ENCODE measurements at places on chromosomes 5 and 9.

DNA sequence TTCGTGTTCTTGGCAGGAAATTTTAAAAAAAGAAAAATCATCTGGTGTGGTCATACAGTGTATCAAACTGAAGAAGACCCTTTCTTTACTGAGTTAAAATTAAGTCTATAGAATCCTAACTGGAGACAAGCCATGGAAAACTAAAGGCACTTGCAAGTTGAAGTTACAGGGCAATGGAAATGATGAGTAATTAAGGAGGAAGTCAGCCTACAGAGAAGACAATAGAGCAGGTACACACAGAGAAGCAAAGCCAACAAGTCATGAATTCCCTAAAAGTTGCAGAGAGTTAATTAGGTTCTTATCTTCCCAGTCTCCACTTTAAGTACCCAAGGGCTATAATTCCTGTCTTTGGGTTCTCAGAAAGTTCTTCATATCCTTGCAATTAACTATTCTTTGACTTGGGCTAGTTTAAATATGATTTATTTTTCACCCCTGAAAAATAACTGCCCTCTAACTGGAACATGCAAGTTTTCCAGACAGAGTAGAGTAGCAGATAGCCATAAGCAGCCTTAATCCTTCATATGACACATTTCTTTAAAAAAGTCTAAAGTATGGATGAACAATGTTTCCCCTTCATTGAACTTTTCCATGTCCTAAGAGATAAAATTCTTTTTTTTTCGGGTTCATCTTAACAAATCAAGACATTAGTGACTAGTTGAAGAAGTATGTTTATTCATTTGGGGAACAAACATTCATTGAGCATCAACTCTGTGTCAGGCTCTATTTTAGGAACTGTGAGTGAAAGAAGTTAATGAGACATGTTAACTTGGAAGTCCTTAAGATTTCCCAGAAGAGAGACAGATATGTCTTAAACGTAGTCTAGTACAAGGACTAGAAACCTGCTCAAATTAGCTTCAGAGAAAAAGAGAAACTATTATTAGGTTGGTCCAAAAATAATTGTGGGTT is 5.2 kb upstream of the ITGA2 start:
- DNase-seq: no peak

DNA sequence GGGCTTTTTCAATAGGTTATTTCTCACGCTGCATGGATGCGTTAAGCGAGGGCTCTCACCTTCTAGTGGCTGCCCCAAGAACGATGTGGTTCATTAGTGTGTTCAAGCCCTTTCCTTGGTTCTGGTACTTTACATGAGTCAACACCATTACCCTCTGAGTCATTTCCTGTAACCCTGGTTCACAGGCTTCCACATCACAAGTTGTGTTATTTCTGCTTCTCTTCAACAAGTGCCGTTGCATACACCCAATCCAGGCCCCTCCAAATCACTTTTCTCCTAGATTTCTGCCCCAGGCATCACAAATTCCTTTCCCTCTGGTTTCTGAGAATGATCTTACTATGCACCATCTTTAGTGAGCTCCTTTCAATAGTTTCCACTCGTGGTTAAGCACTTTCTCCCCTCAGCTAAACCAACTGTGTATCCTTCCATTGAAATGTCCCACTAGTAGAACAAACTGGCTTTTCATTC is 69.5 kb upstream of the RAD23B start:
- DNase-seq: peak; percentile 43

GRCh38 chr5:93599399-93600120 is 16.5 kb downstream of the NR2F1 start:
- DNase-seq: no peak

- DNase-seq: no peak
These were observed 43.1 kb upstream of the IGFBPL1 start for GRCh38 chr9:38467404-38467803.

GRCh38 chr5:44568519-44568918 is 179.3 kb upstream of the FGF10 start:
- no peak for DNase-seq

DNA sequence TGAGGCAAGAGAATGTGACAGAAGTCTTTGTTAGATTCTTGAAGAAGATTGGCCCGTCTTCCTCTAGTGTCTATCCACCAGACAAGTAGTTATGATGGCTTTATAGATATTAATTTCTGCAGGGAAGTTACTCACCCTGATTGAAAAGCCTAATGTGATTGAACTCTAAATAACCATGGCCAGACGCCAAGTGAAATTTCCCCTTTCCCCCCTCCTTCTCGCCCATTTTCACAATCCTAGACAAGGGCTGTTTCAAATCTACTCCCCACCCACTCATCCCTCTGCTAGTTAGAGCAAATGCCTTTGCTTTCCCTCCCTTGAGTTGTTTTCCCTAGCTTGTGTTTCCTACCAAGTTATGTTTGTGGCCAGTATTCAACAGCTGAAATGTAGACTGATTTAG is 182.5 kb downstream of the TMEM167A start:
- DNase-seq: no peak

DNA sequence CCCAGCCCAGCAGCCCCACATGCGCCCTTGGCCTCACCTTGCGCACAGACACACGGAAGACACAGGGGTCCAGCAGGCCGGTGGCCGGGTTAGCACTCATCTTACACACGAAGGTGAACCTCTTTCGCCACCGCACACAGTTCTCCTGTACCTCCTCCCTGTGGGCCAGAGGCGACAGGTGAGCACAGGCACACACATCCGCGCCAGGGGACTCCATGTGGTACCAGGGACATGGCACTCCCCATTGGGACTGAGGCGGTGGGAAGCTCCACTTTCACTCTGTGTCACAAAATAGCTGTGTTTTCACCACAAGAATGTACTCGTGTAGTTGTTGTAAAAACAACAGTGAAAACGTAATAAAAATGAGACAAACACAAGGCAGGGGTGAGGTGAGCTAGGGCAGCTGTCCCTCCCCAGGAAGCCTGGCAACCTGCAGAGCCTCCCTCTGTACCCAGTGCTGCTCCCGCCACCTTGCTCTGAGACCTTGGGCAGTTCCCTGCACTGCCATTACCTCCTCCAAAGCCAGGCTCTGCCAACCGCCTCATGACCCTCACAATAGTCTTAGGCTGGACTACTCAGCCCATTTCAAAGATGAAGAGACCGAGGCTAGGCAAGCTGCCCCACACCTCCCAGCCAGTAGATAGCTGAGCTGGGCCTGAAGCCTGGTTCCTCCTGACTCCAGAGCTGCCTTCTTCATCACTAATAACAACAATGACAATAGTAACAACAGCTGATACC is 16.3 kb upstream of the DPM2 start:
- no peak for DNase-seq

DNA sequence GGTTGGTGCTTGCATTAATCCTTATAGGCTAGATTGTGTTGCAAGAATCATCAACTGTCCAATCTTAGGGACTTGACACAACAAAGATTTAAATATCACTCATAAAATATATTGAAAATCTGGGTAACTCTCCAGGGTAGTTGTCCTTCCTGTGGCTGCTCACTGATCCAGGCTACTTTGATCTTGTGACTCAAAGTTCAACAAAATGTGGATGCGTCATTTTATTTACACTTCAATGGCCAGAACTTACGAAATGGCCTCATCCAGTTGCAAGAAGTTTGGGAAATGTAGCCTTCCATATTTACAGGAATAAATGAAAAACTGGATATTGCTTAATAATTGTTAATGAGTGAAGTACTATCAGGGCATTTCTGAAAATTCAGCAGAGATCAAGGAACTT is 235.5 kb upstream of the ACTBL2 start:
- DNase-seq: no peak
